Activated CD4-positive, alpha-beta T cell treated with anti-CD3 and anti-CD28 coated beads, Interleukin-2, amount 50 U/mL, for 24 hours (primary cell): ENCODE measurements at places on chromosomes 2 and 18.

DNA sequence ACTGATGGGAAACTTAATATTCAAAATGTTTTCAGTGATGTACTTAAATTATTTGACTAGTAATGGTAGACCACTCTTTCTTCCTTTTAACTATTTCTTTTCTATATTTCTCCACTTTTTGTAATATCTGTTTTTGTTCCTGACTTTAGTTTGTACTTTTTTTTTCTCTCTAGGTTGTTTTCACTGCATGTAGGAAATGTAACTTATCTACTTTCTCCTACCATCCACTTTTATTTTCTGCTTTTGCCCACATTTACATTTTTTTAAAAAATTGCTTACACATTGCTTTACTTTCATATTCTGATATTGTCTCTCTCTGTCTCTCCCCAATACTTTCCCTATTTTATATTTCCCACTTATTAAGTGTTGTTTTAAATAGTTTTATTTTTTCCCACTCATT is 47.0 kb downstream of the ZNF407 start:
- DNase-seq, result no peak

- DNase-seq, result no peak
Measured at GRCh38 chr18:26545335-26546123, 2.8 kb downstream of the KCTD1 start.

DNA sequence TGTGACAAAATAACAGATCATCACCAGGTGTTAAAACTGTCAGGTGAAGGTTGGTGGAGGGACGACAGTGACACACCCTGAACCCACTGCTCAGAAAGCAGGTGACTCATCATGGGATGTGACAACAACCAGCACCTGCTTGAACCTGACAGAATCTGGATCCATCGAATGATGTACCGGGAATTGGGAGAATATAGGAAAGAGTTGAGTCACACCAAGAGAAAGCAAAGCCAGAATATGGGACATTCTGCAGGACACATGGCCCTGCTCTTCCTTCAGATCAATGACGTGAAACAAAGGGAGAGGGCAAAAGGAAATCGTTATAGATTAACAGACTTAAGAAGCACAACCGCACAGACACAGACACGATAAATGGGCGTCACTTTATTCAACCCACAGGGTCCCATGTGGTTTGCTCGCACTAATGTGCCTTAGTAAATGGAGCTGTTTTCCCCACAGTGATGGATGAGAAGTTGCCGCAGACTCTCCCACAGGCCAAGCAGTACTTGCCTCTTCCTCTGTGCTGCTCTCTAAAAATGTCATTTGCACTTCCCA is 100.1 kb downstream of the CRACDL start:
- no peak for DNase-seq

DNA sequence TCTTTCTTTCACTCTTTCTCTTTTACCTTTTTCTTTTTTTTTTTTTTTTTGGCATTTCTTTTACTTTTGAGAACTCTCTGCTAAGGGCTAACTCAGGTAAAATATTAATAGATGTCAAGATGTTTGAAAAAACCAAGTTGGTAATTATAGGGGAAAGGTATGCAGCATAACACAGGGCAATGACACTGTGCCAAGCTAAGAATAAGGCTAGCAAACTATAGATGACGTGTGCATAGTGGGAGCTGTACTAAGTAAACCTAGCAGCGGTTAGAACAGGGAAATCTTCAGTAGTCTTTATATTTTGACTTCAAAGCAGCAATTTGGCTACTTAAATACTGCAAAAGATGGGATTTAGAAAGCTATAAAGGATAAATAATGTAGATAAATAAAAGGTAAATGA is 415.4 kb upstream of the RGPD4 start:
- DNase-seq, result no peak

DNA sequence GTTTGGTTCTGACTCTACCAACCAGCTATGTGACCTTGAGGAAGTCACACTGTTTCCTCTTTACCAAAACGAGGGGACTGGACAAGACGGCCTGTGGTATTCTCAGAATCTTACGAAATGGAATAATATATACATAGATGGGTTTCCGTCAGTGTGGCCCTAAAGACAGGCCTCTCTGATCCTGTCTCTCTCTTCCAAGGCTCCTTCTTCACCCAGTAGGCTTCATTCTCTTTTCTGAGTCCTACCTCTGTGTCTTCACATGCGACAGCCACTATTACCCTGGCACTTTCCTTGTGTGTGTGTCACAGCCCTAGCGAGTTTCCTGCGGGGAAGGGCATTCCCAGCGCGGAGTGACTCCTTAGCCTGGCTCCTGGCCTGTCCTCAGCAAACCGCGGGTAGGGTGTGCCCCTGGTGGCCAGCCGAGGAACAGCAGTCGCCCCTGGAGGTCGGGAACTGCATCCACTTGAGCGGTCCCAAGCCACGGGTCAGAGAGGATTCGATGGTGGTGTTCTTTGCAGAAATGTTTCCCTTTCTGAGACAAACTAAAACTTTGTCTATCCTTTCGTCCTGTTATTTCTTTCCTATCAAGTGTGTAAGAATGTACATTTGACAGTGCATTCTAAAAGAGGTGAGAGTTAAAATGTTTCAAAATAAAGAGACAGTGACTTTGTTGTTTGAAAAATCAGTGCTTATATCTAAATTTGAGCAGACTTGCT is 63.3 kb downstream of the RAB31 start:
- peak; percentile 18 for DNase-seq

DNA sequence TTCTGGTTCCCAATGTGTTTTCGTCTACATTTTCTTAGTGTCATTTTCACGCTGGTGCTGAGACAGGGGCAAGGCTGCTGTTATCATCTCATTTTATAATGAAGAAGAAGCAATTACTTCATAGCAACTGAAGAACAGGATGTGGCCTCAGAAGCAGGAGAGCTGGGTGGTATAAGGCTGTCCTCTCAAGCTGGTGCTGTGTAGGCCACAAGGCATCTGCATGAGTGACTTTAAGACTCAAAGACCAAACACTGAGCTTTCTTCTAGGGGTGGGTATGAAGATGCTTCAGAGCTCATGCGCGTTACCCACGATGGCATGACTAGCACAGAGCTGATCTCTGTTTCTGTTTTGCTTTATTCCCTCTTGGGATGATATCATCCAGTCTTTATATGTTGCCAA is 7.3 kb downstream of the IL36G start:
- DNase-seq, result peak; percentile 8

DNA sequence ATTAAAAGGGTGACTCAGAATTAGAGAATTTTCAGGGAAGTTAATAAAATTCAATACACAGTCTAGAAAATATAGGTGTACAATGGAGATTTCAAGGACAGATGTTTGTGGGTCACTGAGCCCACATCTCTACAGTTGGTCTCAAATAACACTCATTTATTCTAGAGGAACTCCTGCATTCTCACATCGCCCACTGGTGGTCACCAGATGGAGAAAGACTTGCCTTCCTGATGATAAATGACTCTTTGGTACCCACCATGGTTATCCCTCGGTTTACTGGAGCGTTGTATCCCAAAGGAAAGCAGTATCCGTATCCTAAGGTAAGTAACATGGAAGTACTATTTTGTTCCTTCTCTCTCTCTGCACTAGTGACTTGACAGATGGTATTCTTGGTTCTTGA is 1297.1 kb downstream of the DPP10 start:
- DNase-seq, result no peak

GRCh38 chr2:96948834-96949520 is 37.4 kb downstream of the FAM178B start:
- no peak for DNase-seq

GRCh38 chr2:34003795-34004194 is 404.7 kb upstream of the FAM98A start:
- no peak for DNase-seq

DNA sequence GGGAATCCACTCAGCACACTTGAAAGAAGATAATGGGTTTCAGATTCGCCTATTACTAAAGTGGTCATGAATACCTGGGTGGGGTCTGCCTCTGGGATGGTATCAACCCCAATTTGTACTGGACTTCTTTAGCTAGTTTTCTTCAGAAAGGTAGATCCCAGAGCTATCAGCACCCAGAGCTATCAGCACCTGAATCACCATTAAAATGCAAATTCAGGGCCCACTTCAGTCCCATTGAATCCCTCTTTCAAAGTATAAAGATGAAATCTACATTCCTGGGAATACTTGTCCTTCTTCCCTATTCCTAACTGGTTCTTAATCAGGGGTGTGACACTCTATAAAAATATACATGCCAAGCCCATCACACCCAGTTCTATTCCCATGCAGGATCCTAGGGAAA is 914.3 kb downstream of the DCC start:
- no peak for DNase-seq

DNA sequence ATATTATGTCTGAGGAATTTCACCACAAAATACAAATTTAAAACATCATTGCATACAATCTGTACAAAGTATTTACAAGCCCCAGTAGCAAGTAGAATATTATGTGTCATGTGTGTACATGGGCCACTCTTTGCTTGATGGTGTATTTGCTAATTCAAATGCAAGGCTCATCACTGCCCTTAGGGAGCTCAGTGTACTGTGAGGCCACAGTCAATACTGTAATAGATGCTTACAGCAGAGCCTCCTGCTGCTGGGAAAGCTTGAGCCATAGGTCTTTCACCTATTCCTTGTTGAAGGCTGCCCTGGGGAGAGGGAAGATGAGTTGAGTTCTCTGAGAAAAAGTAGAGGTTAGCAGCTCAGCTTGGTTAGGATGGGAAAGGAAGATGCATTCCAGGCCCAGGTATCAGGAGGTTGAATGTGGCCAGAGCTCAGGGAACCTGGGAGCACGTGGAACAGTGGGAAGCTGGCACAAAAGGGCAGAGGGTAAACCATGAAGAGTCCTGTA is 189.6 kb downstream of the LRP1B start:
- DNase-seq, result no peak

DNA sequence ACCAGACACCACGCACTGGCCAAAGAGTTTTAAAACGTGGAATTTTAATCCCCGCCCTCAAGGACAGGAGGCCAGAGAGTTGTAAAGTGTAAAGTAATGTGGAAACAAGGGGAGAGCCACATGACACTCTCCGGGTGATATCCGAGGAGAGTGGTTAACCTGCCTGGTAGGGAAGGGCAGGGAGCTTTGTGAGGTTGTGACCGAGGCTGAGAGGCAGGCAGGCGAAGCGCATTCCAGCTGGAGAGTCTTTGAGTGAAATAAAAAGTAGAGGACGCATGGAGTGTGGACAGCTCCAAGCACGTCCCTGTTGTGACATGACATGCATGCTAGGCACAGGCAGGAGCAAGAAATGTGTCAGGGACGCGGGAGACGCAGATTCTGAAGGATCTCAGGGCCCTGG is 539.5 kb downstream of the RNF144A start:
- DNase-seq, result no peak

DNA sequence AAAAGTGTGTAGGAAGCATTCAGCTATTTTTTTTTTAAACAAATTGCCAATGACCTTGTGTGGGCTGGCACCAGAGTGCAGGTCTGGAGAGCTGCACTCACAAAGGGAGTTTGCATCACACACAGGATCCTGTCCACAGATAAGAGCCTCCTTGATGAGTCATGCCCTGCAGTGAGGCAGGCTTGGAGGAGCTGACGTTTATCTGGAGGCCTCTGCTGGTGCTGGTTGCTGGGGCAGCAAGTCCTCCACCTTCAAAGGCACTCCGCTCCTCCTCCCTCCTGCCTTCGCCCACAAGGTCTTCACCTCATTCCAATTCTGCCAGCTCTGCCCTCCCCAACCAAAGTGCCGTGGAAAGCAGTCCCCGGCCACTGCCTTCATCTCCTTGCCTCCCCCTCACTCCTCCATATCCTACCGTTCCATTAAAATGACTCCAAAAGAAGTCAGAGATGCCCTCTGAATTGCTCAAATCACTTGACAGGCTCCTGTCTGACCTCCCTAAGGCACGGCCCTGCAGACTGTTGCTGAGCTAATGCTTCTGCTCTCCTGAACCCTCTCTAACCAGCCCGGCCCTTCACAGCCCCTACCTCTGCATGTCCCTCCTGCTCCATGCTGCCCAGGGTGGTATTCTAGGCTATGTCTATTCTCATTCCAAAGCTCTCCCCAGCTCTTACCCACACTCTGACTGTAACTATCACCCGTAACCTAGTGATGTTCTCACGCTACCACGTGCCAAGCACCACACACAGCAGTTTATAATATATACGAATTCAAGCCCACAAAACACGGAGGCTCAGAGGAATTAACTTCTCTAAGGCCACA is 30.9 kb downstream of the LONRF2 start:
- no peak for DNase-seq

DNA sequence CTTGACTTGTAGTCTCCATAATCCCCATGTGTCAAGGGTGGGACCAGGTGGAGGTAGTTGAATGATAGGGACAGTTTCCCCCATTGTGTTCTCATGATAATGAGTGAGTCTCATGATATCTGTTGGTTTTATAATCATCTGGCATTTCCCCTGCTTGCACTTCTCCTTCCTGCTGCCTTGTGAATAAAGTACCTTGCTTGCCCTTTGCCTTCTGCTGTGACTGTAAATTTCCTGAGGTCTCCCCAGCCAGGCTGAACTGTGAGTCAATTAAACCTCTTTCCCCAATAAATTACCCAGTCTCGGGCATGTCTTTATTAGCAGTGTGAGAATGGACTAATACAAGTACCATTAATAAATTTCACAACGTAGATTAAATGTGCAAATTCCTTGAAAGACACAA is 102.3 kb upstream of the EPB41L5 start:
- no peak for DNase-seq

- no peak for DNase-seq
Measured at GRCh38 chr2:109736177-109736827, 57.8 kb upstream of the RGPD5 start.

GRCh38 chr18:80124131-80124530 is 15.1 kb downstream of the ADNP2 start:
- no peak for DNase-seq

DNA sequence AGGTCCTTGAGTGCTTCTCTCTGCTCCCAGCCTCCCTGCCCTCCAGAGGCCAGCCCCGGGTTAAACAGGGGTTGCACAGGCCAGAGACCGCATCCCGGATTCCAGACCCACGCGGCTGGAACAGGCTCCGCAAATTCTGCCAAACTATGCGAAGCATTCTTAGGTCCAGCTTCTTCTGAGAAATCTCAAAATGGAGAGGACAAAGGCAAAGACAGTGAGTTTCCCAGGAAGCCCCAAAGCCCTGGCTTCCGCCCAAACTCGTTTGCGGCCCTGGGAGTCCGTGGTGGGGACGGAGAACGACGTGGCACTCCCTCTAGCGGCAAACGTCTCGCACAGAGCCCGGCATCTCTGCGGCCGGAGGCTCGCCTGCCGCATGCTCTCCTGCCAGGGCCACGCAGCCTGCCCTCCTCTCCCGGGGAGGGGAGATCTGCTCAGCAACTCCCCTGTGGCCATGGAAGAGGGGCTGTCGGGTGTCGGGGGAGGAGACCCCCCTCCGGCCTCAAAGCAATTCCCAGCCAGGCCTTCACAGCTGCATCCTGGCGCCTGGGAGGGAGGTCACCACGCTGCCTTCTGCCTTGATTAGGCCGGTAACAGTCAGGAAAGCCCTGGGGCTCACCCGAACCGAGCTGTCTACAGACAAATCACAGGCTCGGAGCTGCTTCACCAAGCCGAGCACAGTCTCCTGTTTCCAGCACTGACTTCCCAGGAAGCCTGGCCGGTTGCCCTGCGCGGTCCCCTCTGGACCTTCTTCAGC is 33.4 kb upstream of the KLHL29 start:
- DNase-seq, result peak; percentile 28

DNA sequence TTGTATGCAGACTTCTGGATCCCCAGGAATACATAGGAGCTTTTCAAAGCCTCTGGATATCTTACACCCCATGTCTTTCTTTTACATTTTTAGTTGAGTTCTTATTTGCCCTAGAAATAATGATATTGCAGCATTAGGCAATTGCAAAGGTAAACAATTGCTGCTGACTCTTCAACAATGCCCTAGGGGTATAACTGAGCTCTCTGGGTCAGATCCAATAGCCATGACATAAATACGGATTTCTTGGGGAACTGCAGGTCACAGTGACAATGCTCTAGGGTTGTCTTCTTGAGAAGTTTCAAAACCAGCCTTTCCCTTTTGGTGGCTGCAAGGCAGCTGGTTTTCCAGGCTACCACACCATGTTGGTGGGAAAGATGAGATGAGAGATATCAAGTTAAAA is 16.5 kb upstream of the OR6B3 start:
- no peak for DNase-seq
